LNCaP clone FGC (cell line): ENCODE measurements at places on chromosomes 11 and 22.
A peak's percentile ranks its signal among the peaks of the same experiment; 100 is the strongest.

GRCh38 chr11:59216641-59217564 lies 4.2 kb upstream of the MPEG1 start:
- DNase-seq, result no peak

- DNase-seq, result no peak
Observed at GRCh38 chr11:2932850-2933251, 3.6 kb upstream of the PHLDA2 start.

DNA sequence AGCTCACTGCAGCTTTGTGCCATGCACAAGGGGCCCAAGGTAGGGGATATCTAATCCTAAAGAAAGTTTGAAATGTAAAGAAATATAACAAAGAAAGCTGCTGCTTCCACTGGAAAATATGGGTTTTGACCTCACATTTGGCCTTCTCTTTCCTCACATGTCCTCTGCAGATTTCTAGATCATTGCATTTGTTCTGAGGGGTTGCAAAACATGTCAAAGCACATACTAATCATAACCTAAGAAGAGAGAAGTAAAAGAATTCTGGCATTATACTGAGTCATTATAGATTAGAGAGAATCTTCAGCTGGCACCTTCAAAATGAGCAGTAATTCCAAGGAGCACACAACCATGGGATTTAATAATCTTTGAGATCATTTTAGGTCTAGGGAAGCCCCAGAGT lies 92.5 kb upstream of the CHRM4 start:
- no peak for DNase-seq

DNA sequence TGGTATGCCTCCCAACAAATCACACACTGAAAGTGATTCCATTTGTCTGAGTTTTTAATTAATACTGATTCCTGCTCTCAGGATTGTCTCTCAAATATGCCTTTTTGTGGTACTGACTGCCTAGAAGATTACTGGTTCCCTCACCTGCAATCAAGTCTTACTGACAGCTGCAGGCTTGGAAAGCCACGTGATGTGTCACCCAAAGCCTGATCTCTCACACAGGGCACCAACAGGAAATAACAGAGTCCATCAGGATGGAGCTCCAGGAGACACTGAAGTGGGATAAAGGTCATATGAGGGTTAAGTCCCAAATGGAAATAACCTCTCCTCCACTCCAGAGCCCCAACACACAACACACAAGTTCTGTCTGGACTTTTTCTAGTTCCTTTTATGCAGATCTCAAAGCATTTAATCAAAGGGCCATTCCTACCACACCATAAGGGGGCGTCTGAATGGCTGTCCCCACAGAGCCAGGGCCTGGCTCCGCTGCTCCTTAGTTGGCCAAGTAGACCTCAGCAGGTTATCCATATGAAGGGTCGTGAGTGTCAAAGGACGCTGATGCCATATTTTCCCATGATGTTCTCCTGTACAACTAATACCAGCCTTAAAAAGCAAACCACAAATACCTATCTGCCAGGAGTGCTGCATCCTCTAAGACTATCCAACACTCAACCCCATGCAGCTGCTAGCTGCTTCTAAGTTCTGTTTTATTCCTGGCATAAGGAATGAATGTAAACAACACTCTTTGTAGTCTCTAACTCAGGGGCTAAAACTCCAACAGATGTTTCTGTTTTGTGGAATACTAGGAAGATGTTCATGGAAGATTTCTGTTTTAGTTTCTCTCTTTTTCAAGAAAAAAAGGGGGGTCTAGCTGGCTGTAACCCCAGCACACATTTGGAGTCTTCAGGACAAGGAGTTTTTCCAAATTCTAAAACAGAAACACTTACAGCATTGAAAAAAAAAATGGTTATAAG lies 13.0 kb downstream of the SCUBE2 start:
- no peak for DNase-seq

DNA sequence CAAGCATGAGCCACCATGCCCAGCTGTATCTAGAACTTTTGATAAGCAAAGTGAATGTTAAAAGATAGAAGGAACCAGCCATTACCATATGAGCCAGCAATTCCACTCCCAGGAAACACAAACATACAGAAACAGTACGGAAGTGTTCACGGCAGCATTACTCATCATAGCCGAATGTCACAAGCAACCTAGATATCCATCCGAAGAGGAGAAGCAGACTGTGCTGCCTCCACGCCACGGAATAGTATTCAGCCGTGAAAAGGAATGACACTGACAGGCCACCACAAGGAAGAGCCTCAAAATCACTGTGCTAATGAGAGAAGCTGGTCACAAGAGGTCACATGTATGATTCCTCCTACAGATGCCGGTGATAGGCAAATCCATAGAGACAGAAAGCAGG lies 17.6 kb upstream of the MGAT3 start:
- DNase-seq, result no peak

GRCh38 chr11:67233584-67234190 lies 32.6 kb upstream of the GRK2 start:
- no peak for DNase-seq

GRCh38 chr11:62627713-62628112 lies 5.9 kb upstream of the B3GAT3 start:
- no peak for DNase-seq

DNA sequence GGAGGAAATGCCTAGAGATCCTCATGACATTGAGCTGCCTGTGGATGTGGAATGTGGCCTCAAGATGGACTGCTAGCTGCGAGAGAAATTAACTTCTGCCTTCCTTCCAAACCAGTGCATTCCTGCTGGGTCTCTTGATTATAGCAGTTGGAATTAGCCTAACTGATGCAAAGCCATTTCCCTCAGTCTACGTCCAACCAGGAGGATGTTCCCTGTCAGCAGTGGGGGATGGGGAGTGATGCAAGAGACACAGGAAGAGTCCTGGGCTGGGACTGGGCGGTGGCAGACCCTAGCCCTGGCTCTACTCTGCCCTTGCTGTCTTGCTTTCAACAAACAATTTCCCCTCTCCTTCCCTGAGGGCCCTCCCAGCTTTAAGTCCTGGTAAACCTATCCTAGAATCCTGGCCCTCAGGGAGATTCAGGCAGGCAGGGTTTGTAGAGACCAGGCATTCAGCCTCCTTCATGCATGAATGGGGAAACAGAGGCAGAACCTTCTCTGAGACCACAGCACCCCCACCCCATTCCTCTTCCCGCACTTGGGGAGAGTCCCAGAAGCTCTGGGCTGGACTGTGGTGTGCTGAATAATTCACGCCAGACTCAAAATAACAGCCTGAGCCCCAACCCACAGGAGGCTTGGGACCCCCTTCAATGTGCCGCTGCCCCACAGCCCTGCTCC lies 17.0 kb downstream of the C11orf96 start:
- DNase-seq, result no peak

- DNase-seq, result no peak
Observed at GRCh38 chr11:27204529-27204928, 158.5 kb downstream of the CCDC34 start.

DNA sequence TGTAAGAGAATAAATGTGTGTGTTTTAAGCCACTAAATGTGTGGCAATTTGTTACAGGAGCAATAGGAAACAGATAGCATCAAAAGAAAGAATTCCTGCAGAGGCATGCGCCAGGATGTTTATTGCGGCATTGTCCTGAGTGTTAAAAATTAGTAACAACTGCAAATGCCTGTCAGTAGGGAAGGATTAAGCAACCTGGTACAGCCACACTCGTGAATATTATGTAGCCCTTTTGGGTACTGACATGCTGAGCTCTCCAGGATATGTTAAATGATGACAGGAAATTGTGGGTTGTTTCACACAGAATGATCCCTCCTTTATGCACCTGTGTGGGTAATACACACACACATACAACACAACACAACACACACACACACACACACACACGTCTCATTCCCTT lies 69.7 kb upstream of the MYOD1 start:
- DNase-seq, result no peak

- no peak for DNase-seq
Observed at GRCh38 chr22:30843245-30843644, 125.3 kb downstream of the MORC2 start.

DNA sequence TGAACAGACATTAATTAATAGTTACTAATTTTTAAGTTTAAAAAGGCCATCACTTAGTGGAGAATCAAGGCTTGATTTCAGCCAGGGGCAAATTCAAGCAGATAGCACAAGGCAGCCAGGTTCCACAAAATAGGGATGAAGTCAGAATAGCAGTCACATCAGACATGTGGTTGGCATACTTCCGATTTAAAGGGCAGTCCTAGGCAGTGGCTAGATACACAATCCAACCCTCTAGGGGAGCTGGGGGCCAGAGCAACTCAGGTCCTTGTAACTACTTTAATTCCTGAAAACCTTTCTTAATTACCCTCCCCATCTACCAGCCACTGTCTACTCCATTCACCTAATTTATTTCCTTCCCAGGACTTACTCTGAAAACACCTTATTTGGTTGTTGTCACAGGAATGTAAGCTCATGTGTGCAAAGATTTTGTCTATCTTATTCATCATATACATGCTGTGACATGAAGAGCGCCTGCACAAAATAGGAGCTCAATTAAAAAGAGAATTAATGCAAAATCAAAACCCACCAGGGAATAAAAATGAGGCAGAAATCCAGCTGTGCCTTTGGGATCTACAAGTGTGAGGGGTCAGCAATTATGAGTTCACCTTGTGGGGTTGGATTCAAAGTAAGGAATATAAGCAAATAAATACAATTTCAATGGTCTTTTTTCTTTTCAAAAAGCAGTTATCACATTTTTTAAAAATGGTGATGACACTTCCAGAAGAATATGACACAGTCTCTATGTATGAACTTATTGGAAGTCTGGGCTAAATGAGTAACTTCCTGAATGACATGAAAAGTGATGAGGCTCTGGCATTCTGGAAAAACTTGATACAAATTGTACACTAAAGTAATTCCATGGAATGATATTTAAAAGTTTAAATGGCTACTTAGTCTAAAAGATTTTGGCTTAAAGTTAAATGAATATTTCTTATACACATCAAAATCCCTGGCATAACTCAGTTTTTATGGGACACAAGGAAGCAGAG lies 53.8 kb downstream of the COPB1 start:
- DNase-seq, result no peak

GRCh38 chr11:69912161-69912910 lies 93.1 kb upstream of the FGF3 start:
- DNase-seq, result no peak

GRCh38 chr11:4436411-4436810 lies 12.7 kb upstream of the OR52K2 start:
- no peak for DNase-seq

- DNase-seq, result no peak
Observed at GRCh38 chr22:33975841-33976240, 55.6 kb upstream of the LARGE1 start.

- no peak for DNase-seq
Observed at GRCh38 chr11:15563054-15563453, 448.3 kb downstream of the INSC start.

GRCh38 chr11:133946541-133947318 lies 10.0 kb downstream of the IGSF9B start:
- DNase-seq, result no peak

DNA sequence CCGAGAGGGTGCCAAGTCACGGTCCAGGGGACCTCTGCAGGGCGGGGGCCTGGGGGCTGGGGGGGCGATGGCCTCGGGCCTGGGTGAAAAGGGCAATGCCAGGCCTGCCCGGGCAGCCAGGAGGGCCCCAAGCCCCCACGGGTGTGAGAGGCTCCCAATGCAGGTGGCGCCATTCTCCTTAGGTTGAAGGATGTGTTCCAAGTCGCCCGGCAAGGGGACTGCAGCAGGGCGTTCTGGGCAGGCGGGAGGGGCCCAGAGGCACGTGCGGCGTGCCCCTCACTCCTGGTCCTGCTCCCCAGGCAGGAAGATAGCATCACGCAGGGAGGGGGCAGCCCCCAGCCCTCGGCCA lies 730 bp upstream of the TNNI2 start:
- no peak for DNase-seq

GRCh38 chr11:1924646-1925372 lies 5.3 kb downstream of the TNNT3 start:
- DNase-seq, result no peak

DNA sequence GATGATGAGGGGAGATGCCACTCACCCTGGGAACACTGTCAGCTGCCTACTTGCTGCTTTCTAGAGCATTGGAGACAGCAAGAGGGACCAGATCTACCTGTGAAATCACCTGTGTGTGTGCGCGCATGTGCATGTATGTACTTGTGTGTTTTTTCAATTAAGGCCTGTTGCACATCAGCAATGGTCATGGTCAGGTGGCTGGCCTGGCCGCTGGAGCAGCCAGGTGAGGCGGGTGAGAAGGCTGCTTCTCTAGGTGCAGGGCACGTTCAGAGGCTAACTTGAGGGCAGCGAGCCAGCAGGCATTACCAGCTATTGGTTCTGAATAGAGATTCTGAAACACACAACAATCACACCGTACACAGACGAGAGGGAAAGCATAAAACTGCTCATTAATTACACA lies 65.1 kb downstream of the PARVG start:
- no peak for DNase-seq

DNA sequence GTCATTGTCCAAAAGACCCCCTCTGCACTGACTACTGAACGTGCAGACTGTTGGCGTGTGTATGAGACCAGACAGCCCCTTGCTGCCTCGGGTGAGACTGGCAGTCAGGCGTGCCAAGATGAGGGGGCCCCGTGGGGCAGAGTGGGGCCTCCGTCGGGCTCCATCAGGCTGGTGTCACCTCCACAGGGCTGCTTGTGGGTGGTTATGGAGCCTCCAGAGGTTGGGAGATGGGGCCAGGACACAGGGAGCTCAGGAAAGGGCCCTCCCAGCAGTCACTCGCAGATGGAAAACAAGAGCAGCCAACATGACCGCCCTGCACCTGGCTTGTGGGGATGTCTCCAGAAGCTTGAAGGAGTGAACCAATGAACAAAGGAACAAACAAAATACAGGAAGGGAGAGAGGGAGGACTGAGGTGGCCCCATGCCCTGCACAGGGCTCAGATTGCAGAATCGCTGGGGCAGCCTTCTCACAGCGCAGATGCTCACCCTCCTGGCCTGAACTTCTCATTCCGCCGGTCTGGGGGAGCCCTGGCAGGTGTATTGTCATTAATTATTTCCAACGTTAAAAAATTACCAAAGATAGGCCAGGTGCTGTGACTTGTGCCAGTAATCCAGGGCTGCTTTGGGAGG lies 5.5 kb upstream of the PHLDA2 start:
- DNase-seq, result no peak

GRCh38 chr22:22520020-22520656 lies at the start of gene ZNF280A:
Gene ZNF280A, minus strand, starts transcription at chr22:22520270. Its CDS starts 4,640 bp downstream, at chr22:22515630.
- DNase-seq, result no peak

- DNase-seq, result peak; percentile 96
Observed at GRCh38 chr11:27205250-27205649, 157.8 kb downstream of the CCDC34 start.

DNA sequence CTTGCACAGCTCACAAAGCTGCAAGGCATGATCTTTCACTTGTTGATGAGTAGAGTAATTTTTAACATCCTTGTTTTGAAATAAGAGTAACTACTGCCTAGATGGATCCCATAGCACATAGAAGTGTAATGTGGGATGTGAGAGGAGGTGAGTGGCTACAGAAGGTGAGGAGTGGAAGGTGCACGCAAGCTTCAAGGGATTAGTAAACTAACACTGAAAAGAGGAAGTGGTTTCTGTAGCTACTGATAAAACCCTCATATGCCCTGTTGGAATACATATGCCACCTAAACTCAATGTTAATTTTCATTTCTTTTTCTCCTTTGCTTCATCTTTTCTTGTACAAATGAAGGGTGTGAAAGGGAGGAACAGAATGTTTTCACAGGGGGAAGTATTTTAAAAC lies 22.0 kb upstream of the CTSC start:
- no peak for DNase-seq
